ENCODE measurements at places on chromosomes 4 and X.
A peak's percentile ranks its signal among the peaks of the same experiment; 100 is the strongest.

- no peak for DNase-seq
These were observed 64.1 kb downstream of the TMA16 start for GRCh38 chr4:163558539-163559044.

DNA sequence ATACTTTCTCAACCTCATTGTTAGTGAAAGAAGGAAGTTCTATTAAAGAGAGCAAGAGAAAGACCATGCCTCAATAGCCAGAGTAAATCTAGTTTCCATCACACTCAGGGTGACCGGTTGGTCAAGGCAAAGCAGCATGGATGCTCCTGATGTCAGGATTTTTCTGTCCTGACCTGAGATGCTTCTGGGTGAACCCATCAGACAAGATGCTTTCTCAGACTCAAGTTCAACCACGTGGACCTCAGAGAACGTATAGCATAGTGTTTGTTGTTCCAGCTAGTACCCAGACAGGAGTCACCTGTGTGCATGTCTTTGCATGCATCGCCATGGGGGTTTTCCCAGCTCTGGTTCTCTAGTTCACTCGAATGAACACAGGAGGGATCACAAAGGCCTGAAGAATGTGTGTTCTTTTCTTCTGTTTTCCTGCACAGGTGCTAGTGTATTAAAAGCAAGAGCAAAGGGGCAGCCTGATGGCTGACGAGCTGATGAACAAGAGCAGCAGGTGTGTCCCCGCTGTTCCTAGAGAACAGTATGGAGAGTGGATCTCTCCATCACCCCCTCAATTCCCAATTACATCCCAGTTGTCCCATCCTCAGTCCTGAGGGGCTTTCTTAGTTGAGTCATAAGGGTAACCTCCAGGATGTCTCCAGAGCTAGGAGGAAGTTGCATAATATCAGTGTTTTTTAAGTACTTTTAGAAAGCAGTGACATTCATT, 110.5 kb upstream of the ENPP6 start:
- DNase-seq, result no peak

DNA sequence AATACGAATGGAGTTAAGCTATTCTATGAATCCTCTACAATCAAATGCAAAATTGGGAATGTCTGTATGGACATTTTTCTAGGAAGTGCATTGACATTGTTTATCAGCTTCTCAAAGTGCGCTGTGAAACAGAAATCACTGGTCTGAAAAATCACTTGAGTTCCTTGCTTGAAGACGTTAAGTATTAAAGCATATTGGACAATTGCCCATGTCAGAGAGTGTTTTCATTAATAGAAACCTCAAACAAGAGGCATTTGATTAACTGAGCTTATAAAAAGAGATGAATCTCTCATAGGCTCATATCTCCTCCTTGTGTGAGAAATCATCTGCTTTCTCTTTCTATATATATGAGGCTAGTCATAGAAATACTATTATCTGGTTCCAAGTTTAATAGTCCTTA, 692.1 kb upstream of the POU3F4 start:
- no peak for DNase-seq

DNA sequence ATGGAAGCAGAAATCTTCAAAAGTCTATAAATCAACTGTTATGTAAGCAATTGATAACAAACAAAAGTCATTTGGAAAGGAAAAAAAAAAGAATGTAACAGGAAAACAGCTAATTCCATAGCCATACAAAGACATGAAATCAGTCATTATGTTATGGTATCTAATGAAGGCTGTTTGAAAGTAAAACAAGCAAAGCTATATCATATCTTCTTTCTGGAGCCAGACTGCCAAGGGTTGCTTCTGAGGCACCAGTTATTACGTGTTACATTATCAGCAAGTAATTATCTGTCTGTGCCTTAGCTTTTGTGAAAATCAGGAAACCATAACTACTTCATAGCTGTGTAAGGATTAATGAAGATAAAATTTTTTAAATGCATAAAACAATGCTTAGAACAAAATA, 480.2 kb downstream of the FAT4 start:
- DNase-seq, result no peak

DNA sequence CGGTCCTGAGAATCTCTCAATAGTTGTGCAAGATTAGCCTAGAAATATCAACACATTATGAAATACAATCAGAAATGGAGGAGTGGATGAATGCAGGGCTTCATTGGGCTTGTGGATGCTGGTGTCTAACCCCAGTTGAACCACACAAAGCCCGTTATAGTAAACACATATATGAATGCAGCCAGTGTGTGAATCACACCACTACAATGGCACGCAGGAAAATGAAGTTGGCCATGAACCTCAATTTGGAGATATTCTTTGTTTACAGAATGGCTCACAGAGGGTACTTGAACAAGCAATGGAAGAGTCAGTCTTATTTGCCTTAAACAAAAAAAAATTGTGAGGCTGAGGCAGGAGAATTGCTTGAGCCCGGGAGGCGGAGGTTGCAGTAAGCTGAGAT, 57.8 kb downstream of the SOD3 start:
- DNase-seq, result no peak

- no peak for DNase-seq
These were observed 93.1 kb upstream of the RBPJ start for GRCh38 chr4:26227601-26228229.

DNA sequence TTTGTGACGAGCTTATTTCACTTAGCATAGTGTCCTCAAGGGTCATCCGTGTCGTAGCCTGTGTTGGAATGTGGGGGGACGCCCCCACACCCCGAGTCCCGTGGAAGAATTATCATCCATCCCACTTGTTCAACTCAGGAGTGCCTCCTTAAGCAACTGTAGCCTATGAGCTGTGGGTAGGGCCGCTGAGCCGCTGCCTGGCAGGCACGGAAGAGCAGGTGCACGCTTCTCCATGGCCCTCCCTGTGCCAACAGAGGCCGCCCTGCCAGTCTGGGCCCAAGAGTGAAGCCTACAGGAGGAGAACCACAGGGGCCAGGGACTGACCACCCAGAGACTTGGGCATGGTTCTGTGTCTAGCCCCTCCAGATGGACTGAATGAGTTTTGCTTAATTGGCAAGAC, 2.3 kb upstream of the RGS12 start:
- DNase-seq, result no peak

DNA sequence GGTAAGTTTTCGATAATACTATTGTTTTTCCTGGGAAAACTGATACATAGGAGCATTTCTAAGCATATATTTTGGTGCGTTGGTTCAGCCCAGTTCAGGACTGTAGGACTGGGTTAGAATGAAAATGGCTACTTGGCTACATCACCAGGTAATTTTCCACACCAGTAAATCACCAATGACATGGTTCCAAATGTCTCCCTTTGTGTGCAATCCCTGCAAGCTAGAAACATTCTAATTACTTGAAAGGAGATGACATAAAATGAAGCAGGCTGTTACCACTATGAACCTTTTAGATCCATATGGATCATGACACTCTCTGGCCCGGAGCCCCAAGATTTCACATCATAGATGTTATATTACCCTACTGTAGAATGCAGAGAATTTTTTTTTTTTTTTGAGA, 577.4 kb upstream of the FTHL17 start:
- DNase-seq, result no peak

DNA sequence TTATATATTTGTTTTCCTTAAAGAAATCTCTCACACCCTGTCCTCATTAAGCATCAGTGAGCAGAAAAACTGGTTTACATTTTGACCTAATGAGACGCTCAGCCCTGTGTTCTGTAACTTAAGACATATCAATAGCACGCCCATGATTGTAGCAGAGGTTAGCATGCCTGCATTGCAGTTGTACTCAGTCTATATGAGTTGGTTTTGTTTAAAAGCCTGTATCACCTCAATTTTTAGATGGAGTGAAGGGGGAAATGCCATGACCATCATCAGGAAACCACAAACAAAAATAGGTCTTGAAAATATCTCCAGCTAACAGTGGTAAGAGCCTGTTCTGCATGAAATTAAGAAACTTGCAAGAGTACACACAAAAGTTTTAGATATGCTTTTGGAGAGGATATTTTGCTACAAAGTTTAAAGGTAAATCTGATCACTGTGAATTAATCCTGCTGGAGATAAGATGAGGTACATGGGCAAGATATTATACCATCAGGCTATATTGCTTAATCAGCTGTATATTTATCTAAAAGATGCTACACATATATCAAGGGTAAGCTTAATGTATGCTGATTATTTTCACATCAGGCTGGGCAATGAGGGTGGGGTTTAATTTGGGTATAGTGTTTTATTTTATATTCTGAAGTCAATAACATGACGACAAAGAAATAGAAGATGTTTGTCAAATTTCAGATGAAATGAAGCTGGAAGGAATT, 13.1 kb upstream of the COQ2 start:
- no peak for DNase-seq

DNA sequence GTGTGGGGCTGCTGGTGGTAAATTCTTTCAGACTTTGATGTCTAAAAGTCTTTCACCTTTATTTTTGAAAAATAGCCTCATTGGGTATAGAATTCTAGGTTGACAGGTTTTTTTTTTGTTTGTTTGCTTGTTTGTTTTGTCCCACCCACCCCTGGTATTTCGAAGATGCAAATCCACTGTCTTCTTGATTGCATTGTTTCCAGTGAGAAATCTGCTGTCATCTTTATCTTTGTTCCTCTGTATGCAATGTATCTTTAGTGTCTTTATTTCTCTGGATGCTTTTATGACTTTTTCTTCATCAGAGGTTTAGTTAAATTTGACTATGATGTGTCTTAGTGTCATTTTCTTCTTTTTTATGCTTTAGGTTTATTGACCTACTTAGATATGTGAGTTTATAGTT, 21.3 kb upstream of the HCCS start:
- DNase-seq, result no peak

- no peak for DNase-seq
These were observed 9.8 kb downstream of the SRP72 start for GRCh38 chr4:56477192-56477702.

GRCh38 chr4:84966382-84967242, at the start of gene WDFY3:
Gene WDFY3, minus strand, starts transcription at chr4:84966690. Its CDS starts 106,099 bp downstream, at chr4:84860591.
- peak; percentile 66 for DNase-seq

GRCh38 chr4:5906191-5906590, 13.3 kb upstream of the CRMP1 start:
- no peak for DNase-seq

DNA sequence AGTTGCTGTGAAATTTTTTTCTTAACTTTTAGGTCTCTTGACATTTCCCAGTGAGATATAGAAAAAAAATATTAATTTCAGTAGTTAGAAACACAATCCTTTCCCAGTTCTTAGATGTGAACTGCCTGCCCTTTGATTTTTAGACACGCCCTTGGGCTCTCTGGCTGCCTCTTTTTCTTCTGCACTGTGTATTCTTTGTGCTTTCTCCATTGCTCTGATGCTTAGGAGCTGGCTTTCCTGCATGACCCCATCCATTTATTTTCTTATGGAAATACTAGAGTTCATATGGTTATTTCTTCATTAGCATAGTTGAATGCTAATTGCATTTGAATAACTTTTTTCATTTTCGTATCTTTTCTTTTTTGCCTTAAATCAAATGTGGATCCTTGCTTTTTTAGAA, 224.9 kb upstream of the SMIM31 start:
- DNase-seq, result no peak

DNA sequence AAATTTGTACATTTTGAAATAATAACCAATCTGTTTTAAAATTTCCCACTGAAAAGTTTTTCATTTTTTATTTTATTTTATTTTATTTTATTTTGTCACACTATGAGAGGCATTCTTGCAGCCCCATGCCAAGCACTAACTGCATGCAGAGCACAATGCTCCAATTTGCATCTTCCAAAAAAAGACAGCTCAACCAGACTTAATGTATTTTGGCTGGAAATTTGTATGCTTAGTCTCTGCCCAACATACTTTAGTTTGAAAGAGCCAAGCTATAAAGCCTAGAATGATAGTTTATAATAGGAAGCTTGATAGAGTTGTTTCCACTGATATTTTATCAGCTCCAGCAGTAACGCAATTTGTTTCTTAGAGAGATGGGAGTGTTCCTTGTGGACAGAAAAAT, 235.5 kb downstream of the GALNTL6 start:
- no peak for DNase-seq

DNA sequence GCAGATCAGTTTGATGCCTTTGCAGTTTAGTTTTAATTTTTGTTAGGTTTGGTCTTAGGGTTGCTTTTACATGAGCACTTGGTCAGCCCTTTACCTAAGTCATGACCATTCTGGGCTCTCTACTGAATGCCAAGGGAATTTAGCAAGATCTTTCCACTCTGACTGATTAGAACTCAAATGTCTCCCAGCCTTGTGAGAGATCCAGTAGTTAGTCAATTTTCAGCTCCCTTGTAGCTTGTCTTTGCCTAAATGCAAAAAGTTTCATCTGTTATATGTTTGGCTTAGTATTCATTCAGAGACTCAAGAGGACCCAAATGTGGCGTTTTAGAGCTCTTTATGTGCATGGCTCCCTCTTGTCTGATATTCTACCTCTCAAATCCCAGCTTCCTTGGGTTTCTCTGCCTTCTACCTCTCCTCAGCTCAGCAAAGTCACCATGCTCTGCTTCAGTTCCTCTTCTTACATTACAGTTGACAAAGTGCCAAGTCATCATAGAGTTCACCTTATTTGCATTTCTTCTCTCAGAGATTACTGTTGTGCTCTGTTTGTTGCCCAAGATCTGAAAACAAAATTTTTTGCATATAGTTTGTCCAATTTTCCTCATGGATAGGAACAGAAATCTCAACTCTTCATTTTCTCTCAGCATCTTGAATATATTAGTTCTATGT, 17.5 kb upstream of the JAKMIP1 start:
- DNase-seq, result no peak

- DNase-seq, result no peak
These were observed 99.4 kb upstream of the MAB21L2 start for GRCh38 chr4:150482581-150482980.

DNA sequence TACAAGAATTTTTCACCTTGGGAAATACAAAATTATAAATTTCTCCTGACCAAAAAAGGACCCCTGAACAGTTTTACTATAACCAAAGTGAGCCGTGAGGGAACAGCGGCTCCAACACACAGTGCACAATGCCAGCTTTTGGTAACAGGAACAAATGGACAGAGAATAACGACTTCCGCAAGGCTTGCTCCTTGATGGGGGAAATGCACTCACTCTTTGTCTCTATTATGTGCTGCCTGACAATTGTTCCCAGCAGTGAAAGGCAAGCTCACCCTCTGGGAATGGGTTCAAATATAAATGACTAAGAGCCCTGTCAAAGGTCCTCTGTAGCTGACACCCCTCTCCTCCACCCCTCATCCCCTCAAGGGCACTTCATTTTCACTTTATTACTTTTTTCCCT, 325.8 kb upstream of the GALNT7 start:
- no peak for DNase-seq

GRCh38 chr4:147901916-147902315, 170.0 kb downstream of the ARHGAP10 start:
- DNase-seq, result no peak

GRCh38 chrX:45454290-45454689, 253.6 kb upstream of the DIPK2B start:
- no peak for DNase-seq

- no peak for DNase-seq
These were observed 34.5 kb downstream of the ACE2 start for GRCh38 chrX:15566244-15566643.

GRCh38 chrX:153411255-153411987, at the start of gene ZFP92:
Gene ZFP92, plus strand, starts transcription at chrX:153411472. Its CDS starts 6,851 bp downstream, at chrX:153418323.
- DNase-seq, result no peak

GRCh38 chr4:115851918-115852766, 738.7 kb upstream of the NDST4 start:
- peak; percentile 13 for DNase-seq
